ENCODE measurements at places on chromosomes 13 and 19.
A peak's percentile ranks its signal among the peaks of the same experiment; 100 is the strongest.

GRCh38 chr13:102609696-102610095 lies 12.9 kb downstream of the TPP2 start:
- DNase-seq: no peak

GRCh38 chr13:111006506-111007031 lies 91.7 kb upstream of the ANKRD10 start:
- peak; percentile 80 for DNase-seq

GRCh38 chr19:34244611-34245299 lies 9.6 kb upstream of the GARRE1 start:
- DNase-seq: no peak

- DNase-seq: no peak
Observed at GRCh38 chr13:75202981-75203380, 279.0 kb downstream of the TBC1D4 start.

DNA sequence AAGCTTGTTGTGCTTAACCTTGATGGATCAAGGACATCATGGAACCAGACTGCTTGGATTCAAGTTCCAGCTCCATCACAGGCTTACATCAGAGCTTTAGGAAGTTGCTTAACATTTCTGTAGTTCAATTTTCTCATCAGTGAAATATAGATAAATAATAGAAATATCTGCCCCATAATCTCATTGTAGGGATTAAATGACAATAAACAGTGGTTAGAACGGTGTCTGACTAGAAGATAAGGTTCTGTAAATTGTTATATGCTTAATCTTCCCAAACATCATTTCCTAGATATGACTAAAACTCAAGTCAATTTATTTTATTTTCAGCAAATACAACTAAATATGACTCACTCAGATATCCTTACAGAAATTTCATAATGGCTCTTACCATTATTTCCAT lies 83.5 kb downstream of the SLITRK1 start:
- DNase-seq: no peak

GRCh38 chr19:38780443-38780842 lies 7.1 kb upstream of the LGALS7 start:
- DNase-seq: no peak

- peak; percentile 33 for DNase-seq
Observed at GRCh38 chr13:52158629-52159158, 703 bp downstream of the NEK3 start.

- DNase-seq: no peak
Observed at GRCh38 chr13:25478186-25478585, 106.4 kb downstream of the ATP8A2 start.

DNA sequence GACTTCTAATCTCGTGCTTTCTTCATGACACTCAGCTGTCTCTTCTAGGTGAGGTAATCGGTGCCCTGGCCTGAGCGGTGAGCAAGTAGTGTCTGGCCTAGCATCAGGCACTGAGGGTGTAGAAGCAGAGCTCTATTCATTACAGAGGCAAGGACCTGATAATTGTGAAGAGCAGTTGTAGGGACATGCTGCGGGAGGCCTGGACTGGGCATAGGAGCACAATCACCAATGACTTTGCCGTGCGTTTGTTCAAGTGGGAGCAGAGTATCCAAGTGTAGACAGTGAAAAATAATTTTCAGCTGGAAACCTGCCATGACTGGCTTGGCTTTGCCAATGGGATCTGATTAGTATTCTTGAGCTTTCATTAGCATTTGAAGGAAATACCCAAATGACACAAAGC lies 32.1 kb upstream of the DCLK1 start:
- DNase-seq: no peak

DNA sequence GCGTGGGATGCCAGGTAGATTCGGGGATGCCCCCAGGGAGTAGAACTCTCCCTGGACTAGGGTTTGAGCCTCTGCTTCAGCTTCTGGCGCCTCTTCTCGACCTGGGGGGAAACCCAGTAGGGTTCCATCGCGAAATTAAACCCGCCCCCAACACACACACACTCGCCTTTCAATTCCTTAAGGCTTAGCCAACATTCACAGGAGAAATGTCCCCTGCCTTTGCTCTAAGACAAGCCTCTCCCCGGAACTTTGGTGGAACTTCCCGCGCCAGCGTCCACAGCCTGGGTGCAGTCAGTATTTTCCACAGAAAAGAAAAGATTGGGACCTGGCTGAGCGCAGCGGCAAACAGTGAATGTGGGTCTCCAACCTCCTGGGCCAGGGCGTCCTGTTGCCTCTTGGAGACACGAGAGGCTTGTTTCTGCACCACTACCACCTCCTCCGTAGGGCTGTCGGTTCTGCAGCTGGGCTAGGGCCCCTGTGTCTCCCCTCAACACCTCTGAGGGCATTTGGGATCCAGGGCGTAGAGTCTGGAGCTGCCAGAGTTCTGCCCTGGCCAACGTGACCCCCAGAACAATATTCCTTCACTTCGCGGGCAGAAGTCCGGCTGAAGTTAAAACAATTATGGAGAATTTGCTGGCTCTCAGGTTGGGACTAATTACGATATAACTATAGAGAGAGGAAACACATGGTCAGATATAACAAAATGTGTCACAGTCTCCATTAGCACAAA lies 3.2 kb downstream of the PDX1 start:
- no peak for DNase-seq

DNA sequence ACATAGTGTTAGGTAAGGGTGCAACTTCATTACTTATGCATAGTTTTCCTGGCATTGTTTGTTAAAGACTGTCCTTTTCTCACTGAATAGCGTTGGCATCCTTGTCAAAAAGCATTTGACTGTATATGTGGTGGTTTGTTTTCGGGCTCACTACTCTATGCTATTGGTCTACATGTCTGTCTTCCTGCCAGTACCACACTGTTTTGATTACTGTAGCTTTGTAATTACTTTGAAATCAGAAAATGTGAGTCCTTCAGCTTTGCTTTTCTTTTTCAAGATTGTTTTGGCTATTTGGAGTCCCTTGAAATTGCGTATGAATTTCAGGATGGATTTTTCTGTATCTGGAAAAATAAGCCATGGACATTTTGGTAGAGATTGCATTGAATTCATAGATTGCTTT lies 56.0 kb downstream of the IFT88 start:
- no peak for DNase-seq

- no peak for DNase-seq
Observed at GRCh38 chr13:26678796-26679195, 81.8 kb downstream of the GPR12 start.

GRCh38 chr13:20438801-20439200 lies 86.9 kb downstream of the CRYL1 start:
- no peak for DNase-seq

DNA sequence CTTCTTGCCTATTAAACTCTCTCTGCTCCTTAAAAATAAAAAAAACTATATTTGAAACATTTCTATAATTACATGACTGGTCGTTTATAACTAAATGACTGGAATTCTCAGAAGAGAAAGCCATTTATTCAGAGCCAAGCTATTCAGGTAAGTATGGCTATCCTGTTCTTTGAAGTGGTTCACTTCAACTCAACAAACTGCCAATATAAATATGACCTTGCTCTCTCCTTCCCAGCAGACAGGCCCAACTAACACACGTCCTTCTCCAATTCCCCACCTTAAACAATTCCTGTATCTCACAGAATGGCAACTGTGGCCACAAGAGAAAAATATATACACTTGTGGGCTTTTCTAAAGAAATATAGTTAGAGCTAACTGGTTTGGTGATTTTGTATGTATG lies 153.9 kb downstream of the MIPEP start:
- DNase-seq: no peak

DNA sequence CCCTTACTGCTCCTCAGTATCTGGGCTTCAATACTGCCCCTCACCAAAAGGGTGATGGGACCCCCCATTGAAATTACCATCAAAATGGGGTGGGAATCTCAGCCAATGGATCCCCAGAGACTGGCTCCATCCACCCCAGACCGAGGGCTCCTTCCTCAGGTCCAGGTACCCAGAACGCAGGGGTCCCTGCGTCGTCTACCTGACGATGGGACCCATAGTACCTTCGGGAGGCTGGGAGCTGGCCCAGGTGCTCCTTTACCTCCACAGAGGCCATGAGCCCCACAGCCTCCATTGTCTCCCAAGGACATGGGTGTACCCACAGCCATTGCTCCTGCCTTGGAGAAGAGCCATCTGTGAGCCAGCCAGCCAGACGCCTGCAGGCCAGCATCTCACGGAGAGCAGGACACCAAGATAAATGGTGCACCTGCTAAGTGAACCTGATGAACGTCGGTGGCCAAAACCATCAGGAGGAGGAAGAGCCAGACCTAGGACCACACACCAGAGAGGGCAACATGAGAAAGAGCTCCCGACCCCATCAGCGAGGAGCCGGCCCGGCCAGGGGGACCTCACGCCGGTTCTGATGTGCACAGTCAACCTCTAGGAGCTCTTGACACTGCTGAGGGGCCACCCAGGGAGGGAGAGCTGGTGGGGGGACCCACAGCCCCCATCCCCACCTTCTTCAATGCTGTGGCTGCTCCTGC lies 156.8 kb upstream of the SOX1 start:
- no peak for DNase-seq

DNA sequence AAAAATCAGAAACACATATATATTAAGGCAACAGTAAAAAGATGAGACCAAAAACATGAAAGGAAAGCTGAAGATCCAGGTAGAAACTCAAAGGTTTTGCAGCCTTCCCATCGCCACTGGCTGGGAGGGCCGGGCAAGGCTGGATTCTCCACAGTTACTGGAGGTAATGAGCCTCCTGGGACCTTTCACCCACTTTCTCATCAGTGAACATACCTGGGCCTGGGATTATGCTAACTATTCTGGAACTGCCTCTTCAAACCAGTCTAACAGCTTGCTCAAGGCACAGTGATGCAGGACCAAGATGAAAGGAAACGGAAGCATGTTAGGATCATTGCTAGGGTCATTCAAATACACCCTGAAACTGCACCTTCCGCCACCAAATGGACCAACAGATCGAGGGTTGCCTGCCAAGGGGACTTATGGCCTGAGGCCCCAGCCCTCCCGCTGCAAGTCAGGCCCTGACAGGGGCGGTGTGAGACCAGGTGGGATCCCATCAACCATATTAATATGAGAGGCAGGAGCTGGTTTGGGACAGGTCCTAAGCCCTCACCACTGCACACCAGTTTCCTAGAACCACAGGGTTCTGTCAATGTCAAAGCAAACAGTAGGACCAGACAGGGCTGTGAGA lies 28.4 kb upstream of the ATP12A start:
- DNase-seq: no peak

DNA sequence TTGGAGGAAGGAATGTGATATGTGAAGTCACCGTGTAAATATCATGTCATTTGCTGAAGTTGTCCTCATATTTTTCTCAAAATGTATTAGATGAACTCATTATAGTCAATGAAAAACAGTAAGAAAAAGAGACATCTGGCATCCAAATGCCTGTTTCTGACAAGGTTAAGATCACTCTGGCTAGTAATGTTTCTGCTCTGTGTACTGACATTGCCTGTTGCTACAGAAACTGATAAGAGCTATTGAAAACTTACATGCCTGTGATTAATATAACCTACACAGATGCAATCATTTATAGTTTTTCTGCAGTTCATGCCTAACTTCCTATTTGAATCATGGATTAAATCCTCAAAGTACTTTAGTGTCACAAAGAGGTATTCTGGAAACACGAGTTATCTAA lies 249.8 kb downstream of the NBEA start:
- DNase-seq: no peak

DNA sequence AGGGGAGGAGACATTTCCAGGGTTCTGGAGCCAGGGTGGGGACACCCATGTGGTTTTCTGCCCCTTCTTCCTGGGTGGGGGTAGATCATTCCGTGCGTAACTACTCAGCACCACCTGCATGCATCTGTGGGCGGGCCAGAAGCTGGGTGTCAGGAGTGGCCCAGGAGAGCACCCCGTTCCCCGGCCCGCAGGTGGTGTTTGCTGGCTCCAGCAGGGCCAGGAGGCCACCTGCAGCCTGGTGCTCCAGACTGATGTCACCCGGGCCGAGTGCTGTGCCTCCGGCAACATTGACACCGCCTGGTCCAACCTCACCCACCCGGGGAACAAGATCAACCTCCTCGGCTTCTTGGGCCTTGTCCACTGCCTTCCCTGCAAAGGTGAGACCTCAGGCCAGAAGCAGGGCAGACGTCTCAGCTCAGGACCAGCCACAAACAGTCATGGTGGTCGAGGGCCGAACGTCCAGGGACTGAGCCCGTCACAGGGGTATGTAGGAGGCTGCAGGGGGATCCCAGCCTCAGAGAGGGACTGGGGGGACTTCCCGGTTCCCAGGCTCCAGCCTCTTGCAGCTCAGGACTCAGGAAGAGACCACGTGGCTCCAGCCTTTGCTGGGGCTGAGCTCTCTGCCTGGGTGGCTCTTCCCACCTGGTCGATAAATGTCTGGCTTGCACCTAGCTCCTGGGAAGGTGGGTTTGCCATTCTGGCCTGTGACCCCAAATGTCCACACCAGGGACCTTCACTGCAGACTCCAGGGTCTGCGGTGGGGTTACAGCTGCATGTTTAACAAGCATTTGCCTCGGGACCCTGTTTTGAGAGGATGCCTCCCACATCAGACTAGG lies 1.6 kb downstream of the FSTL3 start:
- no peak for DNase-seq

GRCh38 chr19:28235606-28236125 lies 977.3 kb downstream of the UQCRFS1 start:
- no peak for DNase-seq

DNA sequence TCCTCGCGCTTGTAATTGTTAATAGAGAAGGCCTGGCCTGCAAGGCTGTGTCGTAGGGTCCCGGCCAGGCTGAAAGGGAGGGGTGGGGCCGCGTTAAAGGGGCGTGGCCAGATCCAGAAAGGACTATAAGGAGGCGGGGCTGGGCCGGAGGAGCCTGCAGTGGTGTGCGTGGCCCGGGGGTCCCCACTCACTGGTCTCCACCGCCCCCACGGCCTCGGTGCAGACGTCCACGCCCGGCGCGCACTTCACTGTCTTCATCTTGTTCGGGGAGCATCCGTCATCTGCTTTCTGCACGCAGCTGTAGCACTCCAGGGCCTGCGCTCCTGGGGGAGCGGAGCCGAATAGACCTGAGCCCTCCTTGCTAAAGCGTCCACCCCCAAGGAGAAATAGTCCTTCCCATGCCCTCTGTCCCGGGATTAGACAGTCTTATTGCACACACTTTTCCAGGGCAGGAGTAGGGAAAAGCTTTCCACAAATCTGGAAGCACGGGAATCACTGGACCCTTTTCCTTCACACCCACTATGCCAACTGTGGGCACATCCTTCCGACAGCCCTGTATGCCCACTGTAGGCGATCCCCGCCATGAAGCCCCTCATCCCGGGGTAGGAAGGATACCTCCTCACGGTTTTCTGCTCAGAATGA lies 1.2 kb downstream of the LYPD3 start:
- peak; percentile 81 for DNase-seq

- DNase-seq: no peak
Observed at GRCh38 chr13:74891610-74892009, 590.4 kb downstream of the TBC1D4 start.

GRCh38 chr19:7541475-7541824 lies 5.9 kb downstream of the PNPLA6 start:
- no peak for DNase-seq

- no peak for DNase-seq
Observed at GRCh38 chr13:32309312-32310133, 5.6 kb downstream of the ZAR1L start.

- DNase-seq: no peak
Observed at GRCh38 chr19:58009301-58009665, 6.7 kb upstream of the ZNF606 start.
